ENCODE measurements at places on chromosomes 13 and 19.

- DNase-seq, result peak; percentile 65
Observed at GRCh38 chr13:73224703-73225102, 165.9 kb downstream of the KLF5 start.

GRCh38 chr19:33678796-33679585, 57.2 kb downstream of the CHST8 start:
- DNase-seq, result no peak

DNA sequence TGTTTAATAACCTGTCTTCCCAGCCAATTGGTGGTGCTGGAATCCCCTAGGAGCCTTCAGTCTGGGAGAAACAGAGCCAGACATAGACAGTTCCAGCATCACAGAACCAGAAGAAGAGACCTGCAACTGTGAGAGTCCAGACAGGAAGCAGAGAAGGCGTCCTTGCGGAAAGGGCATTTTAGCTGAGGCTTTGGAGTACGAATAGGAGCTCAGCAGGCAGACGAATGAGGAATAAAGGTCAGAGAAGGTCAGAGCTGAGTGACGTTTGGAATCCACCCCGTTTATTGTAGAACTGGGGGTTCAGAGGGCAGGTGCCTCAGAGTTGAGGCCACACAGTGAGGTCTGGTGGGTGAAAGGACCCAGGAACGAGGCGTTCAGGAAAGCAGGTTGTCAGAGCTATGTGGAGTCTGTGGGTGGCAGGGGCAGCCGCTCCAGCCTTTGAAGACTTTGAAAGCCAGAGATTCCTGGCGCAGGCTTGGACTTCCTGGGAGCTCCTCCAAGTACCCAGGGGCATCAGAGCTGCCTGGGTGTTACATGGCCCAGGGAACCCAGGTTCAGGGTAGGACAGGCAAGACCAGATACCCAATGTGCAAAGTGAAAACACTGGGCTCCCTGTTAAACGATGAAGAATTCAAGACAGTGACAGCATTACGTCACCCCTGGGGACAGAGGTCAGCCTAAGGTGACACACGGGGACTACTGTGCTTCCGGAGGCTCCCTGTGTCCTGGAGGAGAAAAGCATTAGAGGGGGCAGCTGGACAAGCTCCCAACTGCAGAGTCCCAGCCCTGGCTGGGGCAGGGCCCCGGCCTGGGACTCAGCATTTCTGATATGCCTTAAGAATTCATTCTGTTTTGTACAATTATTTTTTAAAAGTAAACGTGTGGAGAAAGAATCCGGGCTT, 5.5 kb downstream of the ARRDC2 start:
- DNase-seq, result no peak

- no peak for DNase-seq
Observed at GRCh38 chr19:2759362-2759761, 19.5 kb upstream of the SLC39A3 start.

DNA sequence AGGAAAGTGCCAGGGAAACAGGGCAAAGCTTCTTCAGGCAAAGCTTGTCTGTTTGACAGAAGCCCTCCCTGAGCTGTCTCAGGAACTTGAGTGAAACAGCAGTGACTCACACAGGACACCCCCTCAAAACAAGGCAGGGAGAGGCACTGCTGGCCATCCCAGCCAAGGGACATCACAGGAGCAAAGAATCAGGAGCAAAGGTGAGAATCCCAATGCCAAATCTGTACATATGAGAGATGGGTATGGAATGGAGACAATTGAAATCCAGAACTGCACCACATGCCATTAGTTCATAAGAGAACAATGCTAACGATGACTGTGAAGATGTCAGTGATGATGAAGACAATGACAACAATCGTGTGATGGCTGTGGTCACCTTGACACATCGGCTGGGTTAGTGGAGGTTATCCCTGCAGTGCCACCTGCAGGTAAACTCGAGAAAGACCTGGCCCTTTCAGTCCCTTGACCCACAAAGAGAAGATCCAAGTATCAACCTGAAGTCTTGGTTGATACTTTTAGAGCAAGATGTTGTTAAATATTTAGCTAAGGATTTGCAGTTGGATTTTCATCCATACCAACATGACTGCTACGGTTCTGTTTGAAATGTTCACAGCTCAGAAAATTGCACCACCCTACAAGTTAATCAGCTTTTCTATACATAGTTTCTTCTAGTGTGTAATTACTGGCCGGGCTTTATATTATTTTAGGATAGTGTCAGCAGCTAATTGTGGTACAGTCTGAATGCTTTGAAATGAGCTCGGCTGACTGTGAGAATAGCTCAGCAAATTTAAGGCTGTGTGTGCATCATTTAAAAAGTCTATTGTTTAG, 42.0 kb upstream of the IPO5 start:
- DNase-seq, result peak; percentile 2

DNA sequence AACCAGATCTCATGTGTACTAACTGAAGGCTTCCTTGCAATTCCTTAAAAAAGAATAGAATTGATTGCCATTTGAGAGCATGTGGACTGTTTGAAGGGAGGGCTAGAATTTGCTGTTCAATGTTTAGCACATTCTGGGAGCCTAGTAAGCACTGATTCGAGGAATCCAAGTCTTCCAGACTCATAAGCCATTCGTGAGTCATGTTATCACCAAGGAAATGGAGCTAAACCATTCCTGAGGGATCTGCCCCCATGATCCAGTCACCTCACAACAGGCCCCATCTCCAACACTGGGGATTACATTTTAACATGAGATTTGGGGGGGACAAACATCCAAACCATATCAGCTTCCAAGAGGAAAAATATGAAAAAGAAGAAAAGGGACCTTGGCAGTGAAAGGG, 276.4 kb downstream of the KCNRG start:
- DNase-seq, result no peak

GRCh38 chr19:18109733-18110608, 12.4 kb downstream of the MAST3 start:
- DNase-seq, result peak; percentile 57

GRCh38 chr19:43652546-43652874, 12.9 kb upstream of the CADM4 start:
- no peak for DNase-seq

DNA sequence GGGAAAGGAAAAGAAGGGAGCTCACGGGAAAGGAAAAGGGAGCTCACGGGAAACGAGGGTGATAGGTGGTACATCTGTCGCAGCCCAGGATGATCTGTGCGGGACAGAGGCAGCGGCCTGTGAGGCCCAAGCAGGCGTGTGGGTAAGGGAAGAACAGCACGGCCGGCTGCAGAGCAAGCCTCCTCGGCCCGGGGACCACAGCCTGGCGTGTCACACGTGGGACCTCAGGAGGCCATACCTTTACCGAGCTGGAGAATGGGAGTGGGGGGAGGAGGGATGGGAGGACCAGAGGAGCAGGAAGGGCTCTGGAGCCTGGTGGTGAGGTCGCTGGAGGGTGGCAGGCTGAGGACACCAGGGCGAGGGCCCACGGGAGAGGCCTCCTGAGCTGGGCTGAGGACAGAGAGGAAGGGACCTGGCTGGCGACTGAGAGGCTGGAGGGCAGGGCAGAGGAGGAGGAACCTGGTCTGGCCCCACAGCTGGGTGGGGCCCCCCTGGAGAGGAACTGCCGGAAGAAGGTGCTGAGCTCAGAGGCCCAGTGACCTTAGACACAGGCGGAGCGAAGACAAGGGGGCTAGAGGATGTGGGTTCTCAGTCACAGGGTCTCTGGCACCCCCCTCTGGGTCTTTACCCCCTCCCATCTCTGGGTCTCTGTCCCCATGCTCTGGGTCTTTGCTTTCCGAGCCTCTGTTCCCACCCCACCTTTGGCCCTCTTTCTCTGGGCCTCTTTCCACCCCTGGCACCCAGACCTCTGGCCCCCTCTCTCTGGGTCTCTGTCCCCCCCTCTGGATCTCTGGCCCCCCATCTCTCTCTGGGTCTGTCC, 2.9 kb upstream of the FTL start:
- peak; percentile 73 for DNase-seq

DNA sequence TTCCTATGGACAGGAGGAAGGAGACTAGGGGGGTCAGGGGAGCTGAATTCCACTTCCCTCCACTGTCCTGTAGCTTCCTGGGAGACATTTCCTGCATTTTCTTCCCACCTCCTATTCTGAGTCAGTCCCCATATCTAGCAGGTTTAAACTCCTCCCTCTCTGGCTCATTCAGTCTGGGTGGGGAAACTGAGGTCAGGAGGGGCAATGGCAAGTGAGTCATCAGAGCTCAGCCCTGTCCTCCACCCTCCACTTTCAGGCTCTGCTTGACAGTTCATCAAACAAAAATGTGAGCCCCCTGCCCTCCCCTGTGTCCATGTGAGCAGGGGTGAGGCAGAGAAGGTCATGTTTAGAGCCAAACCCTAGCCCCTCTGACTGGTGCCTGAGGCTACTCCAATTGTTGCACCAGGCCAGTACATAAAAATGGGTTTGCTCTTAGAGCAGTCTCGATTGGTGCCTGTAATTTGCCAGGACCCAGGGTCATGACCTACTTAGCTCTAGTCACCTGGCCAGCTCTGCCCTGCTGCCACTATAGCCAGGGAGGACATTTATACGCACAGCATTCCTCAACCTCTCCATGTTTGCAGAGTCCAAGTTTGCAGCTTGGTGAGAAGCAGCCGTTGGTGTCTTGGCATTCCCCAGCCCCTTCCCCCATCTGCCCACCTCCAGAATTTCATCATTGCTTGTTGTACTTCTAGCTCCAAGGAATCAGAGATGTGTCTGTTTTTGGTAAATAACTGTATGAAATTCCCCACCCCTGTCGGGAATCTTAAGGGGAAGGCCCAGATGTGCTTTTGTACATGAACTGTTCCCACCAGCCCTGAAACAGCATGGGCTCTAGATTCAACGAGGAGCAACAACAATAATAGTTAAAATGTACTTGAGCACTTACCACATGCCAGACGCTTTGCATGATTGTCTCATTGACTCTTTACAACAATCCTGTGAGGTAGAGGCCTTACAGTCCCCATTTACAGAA, 20.7 kb downstream of the SAMD4B start:
- DNase-seq, result peak; percentile 14

- no peak for DNase-seq
Observed at GRCh38 chr13:67143544-67144115, 86.5 kb downstream of the PCDH9 start.

- DNase-seq, result peak; percentile 51
Observed at GRCh38 chr19:36331353-36332228, 47.4 kb downstream of the ZFP14 start.

DNA sequence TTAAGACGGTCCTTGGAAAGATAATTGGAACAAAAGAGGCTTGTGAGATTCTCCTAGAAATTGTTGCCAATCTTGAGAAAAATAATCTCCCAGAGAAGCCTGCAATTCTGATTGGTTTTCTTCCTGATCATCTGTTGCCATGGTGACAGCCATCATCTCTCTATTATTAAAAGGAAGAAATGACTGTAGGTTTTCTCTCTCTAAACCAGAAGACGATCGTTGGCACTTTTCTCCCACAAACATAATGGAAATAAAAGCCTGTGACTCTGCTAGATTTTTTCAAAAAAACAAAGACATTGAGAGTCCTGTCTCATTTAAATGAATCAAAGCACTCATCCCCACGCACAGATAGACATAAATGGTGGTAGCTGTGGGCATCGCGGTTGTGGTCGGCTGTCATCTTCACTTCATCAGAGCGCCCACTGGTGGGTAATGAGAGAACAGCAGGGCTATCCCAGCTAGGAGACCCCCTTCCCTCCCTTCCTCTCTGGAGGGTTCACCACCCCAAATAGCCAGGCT, 21.7 kb upstream of the CALM3 start:
- DNase-seq, result no peak

DNA sequence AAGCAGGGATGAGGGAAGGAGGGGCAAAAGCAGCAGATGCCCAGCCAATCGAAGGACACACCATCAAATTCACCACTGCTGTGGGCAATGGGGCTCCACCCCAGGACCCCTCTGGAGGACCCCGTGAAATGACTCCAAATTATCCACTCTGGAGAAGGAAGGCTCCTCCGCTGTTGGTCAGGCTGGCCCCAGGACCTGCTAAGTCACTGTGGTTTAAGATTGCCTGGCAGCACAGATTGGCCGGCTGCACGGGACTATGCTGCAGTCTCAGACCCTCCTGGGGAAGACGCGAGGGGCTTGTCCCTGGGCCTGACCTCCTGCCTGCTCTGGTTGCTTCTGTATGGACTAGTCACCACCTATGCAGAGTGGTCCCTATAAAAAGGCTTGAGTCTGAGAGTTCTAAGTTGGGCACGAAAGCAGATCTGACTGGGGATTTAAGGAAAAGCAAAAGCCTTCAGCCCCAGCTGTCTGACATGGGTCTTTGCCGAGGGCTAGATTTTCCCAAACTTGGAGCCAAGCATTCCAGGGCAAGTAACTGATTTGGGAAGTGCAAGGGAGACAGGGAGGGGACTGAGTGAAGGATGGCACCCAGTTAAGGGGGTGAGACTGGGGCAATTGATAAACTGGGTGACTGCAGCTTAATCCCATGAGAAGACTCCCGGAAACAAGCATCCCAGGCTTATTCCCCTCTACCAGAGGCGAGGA, 91.7 kb downstream of the TSHZ3 start:
- no peak for DNase-seq

GRCh38 chr19:44539236-44539826, 9.9 kb upstream of the CEACAM20 start:
- no peak for DNase-seq

DNA sequence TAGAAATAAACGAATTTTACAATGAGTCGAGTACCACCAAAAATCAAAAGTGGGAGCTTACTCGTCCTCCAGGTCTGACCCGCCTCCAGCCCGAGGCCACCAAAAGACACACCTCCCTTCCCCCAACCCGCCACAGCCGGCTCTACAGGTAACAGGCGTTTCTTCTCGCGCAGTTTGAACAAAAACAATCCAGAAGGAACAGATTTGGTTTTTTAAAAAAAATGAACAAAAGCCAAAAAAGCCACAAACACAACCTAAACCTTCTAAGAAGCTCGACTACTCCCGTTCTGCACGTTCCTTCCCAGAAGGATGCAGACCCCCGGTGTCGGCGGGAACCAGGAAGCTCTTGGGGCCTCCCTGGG, 671 bp downstream of the ZDHHC20 start:
- DNase-seq, result no peak

- DNase-seq, result no peak
Observed at GRCh38 chr19:10752237-10752912, 34.5 kb downstream of the DNM2 start.

GRCh38 chr13:87872813-87873212, 201.6 kb downstream of the SLITRK5 start:
- no peak for DNase-seq

GRCh38 chr19:39136225-39136940, 10.8 kb downstream of the PAK4 start:
- no peak for DNase-seq

DNA sequence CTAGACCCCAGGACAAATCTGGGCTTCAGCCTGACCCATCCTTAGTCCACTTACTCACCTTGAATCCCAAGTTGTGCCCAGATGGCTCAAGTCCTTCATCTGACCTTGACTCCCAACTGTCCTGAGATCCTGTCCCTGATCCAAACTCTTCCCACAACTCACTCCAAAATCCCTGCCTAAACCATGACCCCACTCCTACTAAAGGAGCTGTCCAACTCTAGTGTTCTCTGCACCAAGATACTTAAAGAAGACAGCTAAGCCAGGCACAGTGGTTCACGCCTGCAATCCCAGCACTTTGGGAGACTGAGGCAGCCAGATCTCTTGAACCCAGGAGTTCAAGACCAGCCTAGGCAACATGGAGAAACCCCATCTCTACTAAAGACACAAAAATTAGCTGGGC, 8.5 kb downstream of the POU2F2 start:
- no peak for DNase-seq

GRCh38 chr13:50107205-50107604, 92.0 kb downstream of the KCNRG start:
- DNase-seq, result no peak
